ENCODE measurements at places on chromosomes 13 and 19.
A peak's percentile ranks its signal among the peaks of the same experiment; 100 is the strongest.

- DNase-seq: no peak
Observed at GRCh38 chr19:5882421-5882968, 12.2 kb upstream of the FUT5 start.

GRCh38 chr13:87680298-87680697 lies 9.1 kb downstream of the SLITRK5 start:
- DNase-seq: no peak

DNA sequence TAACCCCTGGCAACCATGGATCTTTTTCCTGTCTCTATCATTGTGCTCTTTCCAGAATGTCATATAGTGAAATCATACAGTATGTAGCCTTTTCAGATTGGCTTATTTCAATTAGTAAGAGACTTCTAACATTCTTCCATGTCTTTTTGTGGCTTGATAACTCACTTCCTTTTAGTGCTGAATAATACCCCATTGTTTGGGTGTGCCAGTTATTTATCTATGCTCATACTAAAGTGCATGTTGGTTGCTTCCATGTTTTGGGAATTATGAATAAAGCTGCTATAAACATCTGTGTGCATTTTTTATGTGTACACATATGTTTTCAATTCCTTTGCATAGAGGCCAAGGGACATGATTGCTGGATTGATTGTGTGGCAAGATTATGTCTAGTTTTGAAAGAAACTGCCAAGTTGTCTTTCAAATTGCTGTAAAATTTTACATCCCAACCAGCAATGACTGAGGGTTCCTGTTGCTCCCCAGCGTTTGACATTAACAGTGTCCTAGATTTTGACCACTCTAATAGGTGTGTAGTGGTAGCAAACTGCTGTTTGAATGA lies 358.9 kb downstream of the ITGBL1 start:
- no peak for DNase-seq

DNA sequence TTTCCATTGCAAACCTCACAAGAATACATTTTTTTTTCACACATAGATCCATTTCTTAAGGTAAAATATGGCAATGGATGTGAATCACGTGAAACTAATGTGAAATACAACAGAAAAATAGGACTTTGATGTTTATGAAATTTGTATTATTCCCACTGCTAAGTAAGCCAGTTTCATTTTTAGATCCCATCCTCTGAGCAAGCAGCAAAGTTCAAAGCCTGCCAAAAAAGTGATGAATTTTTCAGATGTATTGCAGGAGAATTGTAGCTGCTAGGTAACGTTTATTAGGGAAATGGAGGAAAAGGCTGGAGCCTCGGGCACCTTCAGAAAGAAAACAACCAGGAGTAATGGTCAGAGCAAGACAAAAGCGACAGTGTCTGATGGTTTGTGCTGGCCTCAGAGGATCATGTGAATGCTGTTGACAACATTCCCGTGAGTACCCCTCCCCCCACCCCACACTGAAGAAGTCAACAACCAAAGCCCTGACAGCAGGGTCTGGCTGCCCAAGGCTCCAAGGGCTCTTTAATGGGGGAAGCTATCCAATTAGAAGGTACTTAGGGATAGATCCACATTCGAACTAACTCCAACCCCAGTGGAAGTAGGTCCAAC lies 95.5 kb downstream of the OXGR1 start:
- DNase-seq: no peak

- no peak for DNase-seq
Observed at GRCh38 chr19:35110974-35111373, 4.6 kb upstream of the FXYD3 start.

- DNase-seq: no peak
Observed at GRCh38 chr19:31717269-31717923, 368.2 kb upstream of the TSHZ3 start.

- DNase-seq: no peak
Observed at GRCh38 chr19:16303755-16304154, 20.9 kb upstream of the KLF2 start.

GRCh38 chr13:51488212-51488611 lies 35.4 kb upstream of the INTS6 start:
- no peak for DNase-seq

DNA sequence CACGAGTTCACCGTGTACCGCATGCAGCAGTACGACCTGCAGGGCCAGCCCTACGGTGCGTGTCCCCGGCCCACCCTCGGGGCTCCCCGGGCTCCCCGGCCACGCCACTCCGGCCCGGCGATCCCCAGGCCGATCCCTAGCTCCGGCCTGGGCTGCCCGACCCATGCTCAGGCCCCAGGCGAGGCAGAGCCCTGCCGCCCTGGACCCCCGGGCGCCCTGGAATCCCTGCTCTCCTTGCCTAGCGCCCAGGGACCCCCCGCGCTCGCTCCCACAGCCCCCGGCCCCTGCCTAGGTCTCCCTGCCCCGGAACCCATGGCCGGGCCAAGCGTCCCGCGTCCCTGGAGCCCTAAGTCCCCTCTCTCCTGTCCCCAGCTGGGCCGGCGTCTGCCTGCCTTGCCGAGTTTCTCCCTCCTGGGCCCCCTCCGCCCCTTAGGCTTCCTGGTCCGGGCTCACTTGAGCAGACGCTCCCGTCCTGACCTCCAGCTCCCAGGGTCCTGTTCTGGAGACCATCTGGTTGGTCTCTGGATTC lies 494 bp downstream of the NCLN start:
- DNase-seq: no peak

DNA sequence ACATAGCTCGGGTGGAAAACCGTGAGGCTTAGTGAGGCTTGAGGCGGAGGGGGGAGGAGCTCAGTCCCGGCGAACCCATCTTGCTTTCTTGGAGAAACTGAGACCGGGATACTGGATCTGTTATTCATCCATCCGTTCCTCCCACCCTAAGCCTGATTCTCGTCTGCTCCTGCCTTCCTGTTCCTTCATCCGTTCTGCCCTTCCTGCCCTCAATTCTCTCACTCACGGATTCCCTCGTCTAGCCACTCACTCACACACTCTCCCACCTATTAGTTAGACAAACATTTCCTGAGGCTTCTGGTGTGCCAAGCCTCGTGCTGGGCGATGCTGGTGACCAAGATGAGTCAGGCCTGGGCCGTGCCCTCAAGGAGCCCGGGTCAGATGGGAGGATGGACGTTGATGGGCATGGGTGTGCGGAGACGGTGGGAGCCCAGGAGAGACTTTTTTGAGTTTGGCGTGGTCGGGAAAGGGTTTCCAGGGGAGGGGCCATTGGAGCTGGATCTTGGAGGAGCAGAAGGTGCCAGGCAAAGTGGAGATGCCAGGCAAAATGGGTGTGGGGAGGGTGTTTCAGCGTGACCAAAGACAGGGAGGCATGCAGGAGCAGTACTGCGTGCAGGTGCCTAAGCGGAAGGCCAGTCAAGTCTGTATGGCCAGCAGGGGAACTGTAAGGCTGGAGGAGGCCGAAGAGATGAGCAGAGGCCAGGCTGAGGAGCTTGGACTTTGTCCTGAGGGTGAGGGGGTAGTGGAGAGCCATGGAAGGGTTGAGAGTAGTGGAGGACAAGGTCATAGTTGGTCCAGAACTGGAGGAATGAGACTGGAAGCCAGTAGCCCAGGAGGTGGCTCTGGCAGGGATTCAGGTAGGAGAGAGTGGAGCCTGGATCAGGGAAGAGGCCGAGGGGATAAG lies 7.4 kb upstream of the CNFN start:
- no peak for DNase-seq

DNA sequence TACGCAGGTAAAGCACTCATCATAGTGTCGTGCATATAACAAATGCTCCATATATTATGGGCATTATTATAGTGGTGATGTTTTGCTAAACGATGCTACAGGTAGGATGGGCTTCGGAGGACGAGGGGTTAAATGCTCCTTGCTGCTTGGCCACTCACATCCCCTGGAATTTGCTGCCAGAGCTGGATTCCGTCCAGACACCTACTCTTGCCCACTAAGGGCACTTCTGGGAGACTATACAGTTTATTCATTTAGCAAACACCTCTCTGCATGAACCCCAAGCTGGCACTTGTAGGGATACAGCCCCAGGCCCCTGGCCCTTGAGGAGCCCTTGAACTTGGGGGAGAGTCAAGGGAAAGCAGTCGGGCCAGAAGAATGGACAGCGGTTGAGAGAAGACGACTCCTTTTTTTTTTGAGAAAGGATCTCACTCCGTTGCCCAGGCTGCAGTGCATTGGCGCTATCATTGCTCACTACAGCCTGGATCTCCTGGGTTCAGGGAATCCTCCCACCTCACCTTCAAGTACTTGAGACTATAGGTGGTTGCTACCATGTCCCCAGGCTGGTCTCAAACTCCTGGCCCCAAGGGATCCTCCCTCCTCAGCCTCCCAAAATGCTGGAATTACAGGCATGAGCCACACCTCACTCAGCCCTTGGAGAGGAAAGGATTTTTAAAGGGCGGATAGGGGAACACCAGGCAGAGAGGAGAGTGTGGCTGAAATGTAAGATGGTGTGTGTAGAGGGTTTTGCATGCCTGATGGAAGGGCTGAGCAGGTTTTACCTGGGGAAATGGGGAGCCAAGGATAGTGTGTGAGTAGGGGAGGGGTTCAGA lies 1.1 kb upstream of the MRPL34 start:
- DNase-seq: no peak

- no peak for DNase-seq
Observed at GRCh38 chr13:106331116-106331515, 204.3 kb downstream of the EFNB2 start.

DNA sequence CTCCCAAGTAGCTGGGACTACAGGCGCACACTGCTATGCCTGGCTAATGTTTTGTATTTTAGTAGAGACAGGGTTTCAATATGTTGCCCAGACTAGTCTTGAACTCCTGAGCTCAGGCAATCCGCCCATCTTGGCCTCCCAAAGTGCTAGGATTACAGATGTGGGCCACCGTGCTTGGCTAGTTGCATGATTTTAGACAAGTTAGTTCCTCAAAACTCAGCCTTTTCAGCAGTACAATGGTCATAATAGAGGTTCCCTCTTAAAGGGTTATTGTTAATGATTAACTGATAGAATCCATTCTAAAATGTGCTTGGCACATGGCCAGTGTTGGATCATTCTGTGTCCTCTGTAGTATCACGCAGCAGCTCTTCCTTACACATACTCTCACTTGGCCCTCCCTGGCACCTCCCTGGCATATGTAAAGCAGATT lies 19.5 kb upstream of the IFT88 start:
- no peak for DNase-seq

DNA sequence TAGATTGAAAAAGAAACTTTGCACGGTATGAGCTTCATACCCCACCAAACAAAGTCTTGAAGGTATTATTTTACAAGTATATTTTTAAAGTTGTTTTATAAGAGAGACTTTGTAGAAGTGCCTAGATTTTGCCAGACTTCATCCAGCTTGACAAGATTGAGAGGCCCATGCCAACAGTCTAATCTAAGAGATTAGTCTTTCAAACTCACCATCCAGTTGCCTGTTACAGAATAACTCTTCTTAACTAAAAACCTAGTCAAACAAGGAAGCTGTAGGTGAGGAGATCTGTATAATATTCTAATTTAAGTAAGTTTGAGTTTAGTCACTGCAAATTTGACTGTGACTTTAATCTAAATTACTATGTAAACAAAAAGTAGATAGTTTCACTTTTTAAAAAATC lies 41.9 kb upstream of the RAP2A start:
- no peak for DNase-seq

DNA sequence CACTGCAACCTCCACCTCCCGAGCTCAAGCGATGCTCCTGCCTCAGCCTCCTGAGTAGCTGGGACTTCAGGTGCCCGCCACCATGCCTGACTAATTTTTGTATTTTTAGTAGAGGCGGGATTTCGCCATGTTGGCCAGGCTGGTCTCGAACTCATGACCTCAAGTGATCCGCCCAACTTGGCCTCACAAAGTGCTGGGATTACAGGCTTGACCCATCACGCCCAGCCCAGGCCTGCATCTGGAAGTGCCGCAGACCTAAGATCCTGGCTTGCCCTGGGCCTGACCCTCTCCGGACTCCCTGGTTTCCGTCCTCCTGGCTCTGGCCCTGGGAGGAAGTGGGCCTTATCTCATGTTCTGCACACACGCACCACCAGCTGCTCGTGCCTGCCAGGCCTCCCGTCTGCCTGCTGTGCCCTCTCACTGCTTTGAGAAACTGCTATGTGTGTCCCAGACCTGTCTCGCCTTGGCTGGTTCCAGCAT lies 4.7 kb upstream of the PTGIR start:
- peak; percentile 54 for DNase-seq

GRCh38 chr19:13652810-13653590 lies 111.3 kb upstream of the MRI1 start:
- DNase-seq: no peak

DNA sequence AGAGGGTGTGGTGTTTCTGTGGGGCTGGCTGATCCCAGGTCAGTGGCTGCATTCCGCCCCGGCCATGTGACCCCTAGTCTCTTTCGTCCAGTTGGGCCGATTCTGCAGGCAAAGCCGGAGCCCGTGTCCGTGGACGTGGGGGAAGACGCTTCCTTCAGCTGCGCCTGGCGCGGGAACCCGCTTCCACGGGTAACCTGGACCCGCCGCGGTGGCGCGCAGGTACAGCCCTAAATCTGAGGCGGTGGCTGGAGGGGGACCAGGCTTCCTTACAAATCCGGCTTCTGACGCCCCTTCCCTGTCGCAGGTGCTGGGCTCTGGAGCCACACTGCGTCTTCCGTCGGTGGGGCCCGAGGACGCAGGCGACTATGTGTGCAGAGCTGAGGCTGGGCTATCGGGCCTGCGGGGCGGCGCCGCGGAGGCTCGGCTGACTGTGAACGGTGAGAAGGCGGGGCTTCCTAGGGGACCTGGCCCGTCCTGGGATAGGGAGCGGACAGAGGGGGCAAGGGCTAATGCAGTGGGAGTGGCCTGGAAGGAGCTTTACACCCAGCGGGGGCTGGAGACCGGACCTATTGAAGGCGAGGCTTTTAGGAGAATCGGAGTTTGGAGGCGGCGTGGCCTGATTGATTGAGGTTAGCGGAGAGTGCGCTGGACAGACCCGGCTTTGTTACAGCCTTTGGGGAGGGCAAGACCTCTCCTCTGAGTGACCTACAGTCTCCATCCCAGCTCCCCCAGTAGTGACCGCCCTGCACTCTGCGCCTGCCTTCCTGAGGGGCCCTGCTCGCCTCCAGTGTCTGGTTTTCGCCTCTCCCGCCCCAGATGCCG lies 4.3 kb downstream of the KIRREL2 start:
- DNase-seq: no peak

DNA sequence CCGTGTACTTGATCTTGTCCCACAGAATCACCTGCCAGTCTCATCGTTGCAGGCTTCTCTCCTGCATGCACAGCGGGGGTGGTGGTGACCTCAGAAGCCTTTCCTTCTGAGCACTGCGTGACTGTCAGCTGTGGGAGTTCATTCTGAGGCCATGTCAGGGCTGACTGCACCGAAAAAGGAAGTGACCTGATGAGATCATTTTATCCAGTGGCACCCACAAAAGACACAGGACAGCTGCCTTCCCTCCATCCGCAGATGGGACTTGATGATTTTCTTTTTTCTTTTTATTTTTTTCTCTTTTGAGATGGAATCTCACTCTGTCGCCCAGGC lies 89.7 kb downstream of the RAB20 start:
- DNase-seq: no peak

DNA sequence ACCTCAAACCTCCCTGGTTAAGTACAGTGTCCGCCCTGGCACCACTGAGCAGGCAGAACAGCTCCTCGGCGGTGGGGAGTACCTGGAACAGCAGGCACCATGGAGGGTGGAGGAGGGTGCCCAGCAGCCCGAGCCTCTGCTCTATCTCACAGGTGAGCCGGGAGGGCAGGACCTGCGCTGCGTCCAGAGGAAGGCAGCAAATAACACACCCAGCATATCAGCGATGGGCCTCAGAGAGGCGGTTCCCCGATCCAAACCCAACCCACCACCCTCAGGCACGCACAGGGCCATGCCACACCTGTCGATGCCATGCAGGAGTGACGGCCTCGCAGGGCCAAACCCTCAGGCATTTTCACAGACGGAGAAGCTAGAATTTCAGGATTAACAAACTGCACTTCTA lies 11.8 kb downstream of the PEPD start:
- no peak for DNase-seq

Data from erythroblast (primary cell).